CD4-positive, alpha-beta T cell treated with Interleukin-6 at 100 ng/mL for 8 hours (primary cell): ENCODE measurements at places on chromosomes 4 and X.

DNA sequence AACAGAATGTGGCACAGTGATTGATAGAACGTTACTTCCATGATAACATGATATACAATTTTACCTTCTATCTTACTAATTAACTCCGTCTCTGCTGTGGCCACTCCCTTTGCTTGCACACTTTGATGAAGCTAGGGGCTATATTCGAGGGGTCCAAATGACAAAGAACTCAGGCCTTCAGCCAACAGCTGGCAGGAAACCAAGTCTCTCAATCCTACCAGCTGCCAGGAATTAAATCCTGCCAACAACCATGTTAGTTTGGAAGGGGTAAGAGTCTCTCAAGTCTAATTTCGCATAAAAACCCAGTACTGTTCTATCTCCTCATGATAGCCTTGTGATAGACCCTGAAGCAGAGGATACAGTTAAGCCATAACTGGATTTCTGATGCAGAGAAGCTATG lies 1122.9 kb upstream of the PCDH10 start:
- DNase-seq: no peak

DNA sequence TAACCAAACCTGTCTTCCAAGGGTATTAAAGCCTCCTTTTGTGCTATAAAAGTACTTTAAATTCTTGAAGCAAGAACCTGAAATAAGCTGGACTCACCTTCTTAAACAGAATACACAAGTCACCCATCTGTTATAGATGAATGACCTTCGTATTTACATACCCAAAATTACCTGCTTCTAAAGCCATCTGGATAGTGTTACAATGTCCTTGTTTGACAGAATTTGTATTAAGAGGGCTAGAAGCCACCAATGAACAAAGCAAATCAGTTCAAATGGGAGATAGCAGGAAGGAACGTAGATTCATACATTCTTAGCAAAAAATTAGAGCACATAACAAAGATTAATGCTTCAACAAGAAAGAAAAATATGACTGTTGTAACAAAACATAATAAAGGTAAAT lies 33.7 kb upstream of the CCSER1 start:
- DNase-seq: no peak

GRCh38 chr4:47101453-47101852 lies 70.1 kb downstream of the GABRB1 start:
- no peak for DNase-seq

DNA sequence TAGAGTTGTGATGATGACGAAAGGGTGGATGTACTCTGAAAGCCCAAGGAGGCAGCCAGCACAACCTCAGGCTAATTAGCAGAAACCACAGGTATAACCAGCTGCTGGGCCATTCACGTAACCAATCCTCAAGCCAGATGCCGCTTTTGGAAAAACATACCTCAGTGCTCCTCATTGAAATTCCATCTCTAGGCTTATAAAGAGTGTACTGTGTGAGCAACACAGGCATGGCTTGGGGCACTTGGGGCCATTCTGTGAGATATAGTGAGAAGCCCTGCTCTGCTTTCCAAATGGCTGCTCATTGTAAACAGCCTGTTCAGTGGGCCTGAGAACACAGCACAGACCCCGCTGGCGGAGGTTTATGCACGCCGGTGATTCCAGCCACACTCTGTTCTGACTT lies 182.1 kb upstream of the HHIP start:
- no peak for DNase-seq

GRCh38 chr4:156968479-156968984 lies 3.1 kb downstream of the PDGFC start:
- DNase-seq: no peak

DNA sequence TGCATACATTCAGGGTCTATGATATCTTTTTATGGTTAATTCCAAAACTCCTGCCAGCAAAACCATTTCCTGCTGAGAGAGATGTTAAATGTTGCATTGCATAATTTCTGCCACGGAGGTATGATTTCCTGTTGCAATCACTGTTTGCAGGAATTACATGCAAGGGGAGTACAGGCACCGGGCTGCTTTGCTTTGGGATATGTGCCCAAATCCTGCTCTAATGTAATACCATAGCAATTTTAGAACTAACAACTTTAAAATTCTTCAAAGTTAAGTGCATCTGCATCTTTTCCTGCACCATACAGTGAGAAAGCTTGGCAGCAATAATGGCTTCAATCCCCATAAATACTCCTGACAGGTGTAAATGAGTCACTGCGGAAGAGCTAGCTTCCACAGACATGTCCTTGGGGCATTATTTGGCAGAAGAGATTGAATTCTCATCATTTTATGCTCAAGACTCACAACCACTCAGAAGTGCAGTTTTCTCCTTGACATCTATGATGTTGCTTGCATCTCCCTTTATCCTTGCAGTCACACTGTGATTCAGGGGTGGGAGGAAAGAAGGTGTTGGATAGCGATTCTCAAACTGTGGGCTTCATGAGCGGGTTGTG lies 29.6 kb downstream of the TRIM2 start:
- DNase-seq: no peak

DNA sequence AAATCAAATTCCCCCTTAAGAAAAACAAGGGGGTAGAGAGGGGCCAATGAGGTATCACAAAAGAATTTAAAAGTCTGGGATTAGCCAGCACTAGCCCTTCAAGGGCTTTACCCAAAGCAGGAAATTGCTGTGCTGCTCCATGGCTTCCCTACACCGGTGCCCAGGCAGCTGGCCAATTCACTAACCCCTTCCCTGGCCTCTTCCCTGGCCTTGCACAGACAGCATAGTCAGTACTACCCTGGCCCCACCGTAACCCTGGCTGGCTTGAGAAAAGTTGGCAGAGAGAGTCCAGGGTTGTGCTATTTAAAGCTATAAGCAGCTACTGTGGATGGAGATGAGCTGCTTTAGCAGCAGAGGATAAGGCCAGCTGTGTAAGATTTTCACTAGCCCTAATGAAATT lies 43.1 kb downstream of the ADAMTS3 start:
- DNase-seq: no peak

DNA sequence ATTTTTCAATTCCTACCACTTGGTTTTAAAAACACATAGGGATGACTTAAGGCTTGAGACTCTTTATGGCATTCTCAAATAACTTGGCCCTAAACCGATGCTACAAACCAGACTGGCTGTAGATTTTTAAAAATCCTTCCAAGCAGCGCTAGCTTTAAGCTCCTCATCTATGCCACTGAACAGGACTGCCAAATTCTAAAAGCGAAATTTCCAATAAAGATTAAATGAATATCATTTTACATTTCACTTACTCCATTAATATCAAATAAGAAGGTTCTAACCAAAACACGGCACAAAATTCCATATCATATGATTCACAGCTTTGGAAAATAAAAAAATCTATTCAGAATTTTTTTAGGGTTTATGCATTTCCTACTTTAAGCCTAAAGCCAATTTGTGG lies 134.2 kb downstream of the FANCB start:
- no peak for DNase-seq

DNA sequence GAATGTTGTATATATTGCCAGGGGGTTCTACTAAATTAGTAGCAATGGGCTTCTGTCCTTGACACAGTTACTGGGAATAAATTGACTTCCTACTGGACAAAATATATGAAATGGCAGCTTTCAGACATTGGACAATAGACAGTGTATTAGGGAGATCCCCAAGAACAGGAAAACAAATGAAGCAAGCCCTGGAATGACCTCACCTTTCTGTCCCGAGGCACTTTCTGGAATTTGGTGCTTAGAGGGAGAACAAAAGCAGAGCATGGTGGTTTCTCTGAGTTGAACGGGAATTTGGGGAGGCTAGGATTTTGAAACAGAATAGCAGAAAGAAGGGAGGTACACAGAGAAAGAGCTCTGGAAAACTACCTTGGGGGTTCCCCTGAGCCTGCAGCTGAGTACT lies 187.7 kb upstream of the MAGEB2 start:
- DNase-seq: no peak

- DNase-seq: peak; percentile 90
These were observed 35.1 kb downstream of the PNMA5 start for GRCh38 chrX:152958524-152959465.

GRCh38 chr4:19417256-19417655 lies 834.4 kb upstream of the SLIT2 start:
- DNase-seq: no peak

DNA sequence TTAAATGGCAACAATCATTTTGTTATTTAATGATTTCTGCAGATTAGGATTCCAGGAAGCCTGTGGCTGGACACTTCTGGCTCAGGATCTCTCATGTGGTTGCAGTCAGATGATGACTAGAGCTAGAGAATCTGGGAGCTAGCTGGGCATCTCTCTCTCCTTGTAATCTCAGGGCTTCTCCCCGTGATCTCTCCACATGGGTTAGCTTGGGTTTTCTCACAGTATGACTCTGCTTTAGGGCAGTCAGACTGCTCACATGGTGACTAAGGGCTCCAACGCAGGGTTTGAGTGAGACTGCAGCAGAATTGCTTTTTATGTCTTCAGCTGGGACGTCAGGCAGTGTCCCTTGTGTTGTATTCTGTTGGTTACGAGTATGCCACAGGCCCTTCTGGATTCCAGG lies 361.4 kb downstream of the CBLL2 start:
- no peak for DNase-seq

DNA sequence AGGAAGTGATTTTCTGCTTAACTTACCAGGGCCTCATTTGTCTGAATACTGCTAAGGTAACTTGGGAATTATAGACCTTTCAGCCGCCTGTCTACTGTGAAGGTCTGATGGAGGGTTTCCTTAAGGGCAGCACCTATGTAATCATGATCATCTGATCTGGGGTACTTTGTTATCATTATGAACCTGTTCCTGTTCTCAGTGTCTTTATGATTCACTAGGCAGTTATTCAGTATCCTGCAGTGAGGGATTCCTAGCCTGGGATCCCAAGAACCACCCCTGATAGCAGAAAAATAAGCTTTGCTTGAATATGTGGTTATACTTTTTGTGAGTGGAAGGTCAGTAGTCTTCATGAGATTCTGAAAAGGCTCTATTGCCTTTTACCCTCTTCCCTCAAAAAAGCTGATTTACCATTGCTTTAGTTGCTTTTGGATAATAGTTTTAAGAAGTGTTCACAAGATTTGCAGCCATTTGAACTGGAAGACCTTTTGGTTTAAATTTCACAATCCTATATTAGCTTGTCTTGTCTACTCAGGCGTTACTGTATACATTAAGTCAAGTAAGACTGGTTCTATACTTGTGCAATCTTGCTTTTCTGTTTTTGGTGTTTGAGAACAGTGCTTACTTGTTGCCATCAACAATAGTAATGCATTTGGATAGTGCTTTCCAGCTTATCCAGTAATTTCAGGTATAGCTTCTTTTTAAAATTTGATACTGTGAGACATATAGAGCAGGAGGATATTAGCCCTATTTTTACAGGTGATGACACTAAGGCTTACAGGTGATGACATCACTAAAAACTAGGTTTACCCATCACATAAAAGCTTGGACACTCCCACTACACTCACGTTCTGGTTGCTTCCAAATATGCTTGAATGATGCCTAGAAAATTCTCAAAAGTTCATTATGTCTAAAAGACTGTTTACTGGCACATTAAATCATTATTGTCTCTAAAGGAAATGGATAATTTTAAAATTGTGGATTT lies 60.0 kb downstream of the FHIP1A start:
- no peak for DNase-seq

GRCh38 chr4:17780501-17781299 lies 721 bp downstream of the FAM184B start:
- no peak for DNase-seq

GRCh38 chr4:72112514-72113156 lies 80.8 kb downstream of the NPFFR2 start:
- DNase-seq: no peak

DNA sequence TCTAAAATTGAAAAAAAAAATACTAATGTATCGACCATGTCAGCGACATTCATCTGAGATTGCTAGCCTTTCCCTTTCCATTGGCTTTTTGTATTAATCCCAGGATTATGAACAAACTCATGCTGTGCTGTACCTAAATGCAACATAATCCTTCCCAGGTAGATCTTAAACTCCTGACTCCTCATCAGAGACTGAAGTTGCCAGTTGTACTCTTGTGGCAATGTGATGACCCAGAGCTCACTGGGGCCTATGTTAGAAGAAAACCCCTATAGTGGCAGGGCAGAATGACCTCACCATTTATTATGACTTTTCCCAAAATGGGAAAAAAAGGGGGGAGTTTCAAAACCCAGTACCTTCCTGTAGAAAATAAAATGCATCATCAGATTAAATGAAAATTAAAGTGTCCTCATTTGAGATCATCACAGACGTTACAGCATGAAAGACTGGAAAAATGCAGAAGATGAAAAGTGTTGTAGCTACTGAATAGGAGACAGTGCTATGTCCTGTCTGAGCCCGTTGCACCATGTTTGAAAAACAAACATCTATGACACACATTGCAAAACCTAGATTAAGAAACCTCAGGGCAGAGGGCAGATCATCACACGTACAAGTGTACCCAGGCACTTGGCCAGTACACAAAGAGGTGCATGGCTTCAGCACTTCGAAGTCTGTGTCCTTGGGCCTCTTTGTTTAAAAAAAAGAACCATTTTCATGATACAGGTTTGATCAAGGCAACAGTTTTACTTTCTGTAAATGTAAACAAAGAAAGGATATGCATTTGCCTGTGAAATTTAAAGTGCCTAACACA lies 6.8 kb upstream of the ACSL4 start:
- no peak for DNase-seq
